Right renal cortex interstitium (tissue), 3 donors: ENCODE measurements at places on chromosomes 1 and 21. TPM values are rescaled to one million over a fixed set of nuclear protein-coding genes. Genes with fewer than 3 reads are reported as not detected.

Gene FBXO2
- 1.0 TPM for polyA plus RNA-seq

Gene CFAP107
- 0.82 TPM for polyA plus RNA-seq

- DNase-seq = no peak
Observed at GRCh38 chr1:7229696-7230631, 444.7 kb downstream of the CAMTA1 start.

- DNase-seq = no peak
Observed at GRCh38 chr21:38903690-38904139, 98.0 kb downstream of the ETS2 start.

Gene CHRM3
- 8.0 TPM for polyA plus RNA-seq

Gene ERG
- 21.1 TPM for polyA plus RNA-seq
